Pancreas (tissue), 10 donors: ENCODE measurements at places on chromosomes 16 and 17.
A peak's percentile ranks its signal among the peaks of the same experiment; 100 is the strongest.

DNA sequence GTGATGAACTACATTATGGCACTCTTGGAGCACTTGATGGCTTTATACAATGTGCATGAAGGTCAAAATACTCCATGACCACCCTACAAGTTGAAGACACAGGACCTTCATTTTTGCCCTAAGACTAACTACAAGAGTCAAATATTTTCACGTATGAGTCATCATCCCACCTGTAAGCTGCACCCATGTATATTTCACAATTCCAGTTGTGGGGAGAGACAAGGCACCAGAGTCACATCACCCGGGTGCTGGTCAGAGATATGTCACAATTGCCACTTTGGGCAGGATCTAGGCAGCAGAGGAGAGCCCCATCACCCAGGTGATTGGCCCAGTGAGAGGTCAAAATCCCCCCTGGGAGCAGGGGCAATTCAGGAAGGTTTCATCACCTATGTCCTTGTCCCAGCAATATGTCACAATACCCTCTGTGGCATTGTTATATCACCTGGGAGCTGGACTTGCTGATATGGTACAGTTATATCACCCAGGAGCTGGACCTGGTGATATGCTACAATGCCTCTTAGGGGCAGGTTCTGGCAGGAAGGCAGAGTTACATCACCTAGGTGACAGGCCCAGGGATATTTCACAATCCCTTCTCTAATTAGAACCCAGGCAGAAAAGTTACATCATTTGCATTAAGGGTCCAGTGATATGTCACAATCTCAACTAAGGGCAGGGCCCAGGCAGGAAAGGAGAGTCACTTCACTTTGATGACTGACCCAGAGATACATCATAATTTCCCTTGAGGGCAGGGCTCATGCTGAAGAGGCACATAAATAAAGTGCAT lies 1839.2 kb downstream of the TP53TG3F start:
- no peak for DNase-seq

GRCh38 chr17:64498308-64499203 lies 1.7 kb upstream of the POLG2 start:
- DNase-seq = no peak

DNA sequence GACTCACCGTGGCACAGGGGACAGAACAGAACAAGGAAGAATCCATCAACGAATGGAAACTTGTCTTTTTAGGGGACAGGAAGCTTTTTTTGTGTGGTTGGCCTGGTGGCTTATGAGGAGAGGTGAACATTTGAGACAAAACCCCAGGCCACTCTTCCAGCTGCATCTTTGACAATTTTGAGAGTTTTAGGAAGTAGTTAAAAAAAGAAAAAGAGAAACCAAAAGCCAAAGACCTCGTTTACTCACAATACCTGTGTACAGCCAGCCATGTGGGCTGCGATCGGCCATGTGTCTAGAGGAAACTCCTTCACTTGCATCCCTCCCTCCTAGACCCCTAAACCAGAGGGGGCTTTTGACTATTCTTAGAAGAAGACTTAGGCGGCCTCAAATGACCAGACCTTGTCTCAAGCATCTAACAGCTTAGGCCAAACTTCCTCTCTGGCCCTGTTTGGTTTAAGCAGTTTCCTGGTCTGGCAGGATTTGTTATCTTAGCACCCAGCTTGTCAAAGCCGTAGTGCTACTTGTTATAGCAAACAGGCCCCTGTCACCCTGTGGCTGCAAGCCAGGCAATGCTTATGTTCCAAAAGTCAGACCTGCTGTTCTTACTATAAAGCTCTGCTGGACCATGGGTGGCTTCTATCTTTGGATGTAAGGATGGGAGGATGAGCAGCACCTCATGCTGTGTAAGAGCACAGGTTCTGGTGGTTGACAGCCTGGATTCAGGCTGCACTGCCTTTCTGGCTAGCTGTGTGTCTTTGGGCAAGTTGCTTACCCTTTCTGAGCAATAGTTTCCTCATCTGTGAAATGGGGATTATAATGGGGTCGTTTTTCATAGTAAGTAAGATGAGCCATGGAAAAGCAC lies 17.7 kb downstream of the KSR1 start:
- peak; percentile 77 for DNase-seq

GRCh38 chr17:78202666-78203065 lies 11.4 kb upstream of the BIRC5 start:
- DNase-seq = no peak

GRCh38 chr17:64252831-64253230 lies 10.2 kb downstream of the TEX2 start:
- no peak for DNase-seq

- DNase-seq = no peak
These were observed 16.5 kb upstream of the ZFHX3 start for GRCh38 chr16:73064212-73064993.

DNA sequence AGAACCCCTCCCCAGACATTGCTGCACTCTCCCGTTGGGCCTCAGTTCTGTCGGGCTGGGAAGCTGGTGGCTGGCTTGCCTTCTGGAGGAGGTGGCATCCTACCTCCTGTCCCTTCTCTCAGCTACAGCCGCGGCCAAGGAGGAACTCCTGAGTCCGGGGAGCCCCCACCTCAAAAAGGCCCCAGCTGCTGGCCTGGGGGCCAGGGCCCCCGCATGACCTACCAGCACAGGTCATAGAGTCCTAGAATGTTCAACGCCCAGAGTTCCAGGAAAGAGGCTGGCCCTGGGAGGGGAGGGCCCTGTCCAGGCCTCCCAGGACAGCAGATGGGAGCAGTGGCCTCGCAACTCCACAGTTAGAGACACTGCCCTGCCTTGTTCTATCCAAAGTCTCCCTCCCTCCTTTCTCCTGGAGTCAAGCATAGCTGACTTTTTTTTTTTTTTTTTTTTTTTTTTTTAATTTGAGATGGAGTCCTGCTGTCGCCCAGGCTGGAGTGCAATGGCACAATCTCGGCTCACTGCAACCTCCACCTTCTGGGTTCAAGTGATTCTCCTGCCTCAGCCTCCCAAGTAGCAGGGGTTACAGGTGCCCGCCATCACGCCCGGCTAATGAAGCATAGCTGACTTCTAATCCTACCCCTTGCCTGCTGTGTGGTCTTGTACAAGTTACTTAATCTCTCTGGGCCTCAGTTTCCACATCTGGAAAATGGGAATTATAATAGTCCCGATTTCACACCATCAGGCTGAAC lies 7.1 kb downstream of the CARHSP1 start:
- DNase-seq = peak; percentile 80

- no peak for DNase-seq
These were observed 2.4 kb downstream of the SLC16A13 start for GRCh38 chr17:7038025-7038862.

- DNase-seq = no peak
These were observed 23.6 kb downstream of the DYNLRB2 start for GRCh38 chr16:80564394-80564793.

DNA sequence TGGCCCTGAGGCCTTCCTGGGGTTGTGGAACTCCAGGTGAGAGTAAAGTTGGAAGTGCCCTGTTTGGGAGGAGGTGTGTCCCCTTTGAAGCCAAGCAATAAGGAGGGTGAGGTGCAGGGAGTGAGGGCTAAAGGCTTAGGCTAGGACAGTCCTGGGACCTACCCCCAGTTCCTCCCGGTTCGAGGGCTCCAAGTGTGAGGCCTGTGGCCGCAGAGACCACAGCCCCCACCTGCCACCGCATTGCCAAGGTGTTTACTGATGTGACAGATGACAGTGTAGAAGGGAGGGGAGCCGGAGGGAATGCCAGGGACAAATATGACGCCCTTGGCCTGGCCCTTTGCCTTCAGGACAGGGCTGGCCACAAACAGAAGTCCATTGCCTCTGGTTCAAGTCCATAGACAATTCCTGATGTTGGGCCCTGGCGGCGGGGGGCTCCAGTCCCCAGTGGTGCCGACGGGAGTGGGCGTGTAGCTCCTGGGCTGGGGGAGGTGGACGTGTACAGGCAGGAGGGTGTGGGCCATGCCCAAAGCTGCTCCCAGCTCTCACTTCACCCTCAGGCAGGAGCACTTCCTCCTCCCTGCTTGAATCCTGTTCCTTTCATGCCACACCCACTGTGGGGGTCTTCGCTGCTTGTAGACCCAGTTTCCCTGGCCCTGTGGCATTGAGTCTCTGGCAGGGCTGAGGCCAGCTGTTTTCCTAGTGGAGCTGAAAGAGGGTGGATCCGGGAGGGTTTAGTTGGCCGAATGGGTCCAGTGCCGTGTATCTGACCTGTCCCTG lies 3.2 kb downstream of the ADORA2B start:
- no peak for DNase-seq

- no peak for DNase-seq
These were observed 102.9 kb downstream of the TMEM132E start for GRCh38 chr17:34682305-34682704.

- no peak for DNase-seq
These were observed 205.7 kb upstream of the CPHXL start for GRCh38 chr16:75931970-75932369.

GRCh38 chr17:9273428-9274391 lies 252.4 kb downstream of the NTN1 start:
- no peak for DNase-seq

GRCh38 chr17:21452377-21453143 lies 76.4 kb downstream of the KCNJ12 start:
- peak; percentile 58 for DNase-seq

- no peak for DNase-seq
These were observed 57.5 kb upstream of the TOB1 start for GRCh38 chr17:50923611-50924010.

DNA sequence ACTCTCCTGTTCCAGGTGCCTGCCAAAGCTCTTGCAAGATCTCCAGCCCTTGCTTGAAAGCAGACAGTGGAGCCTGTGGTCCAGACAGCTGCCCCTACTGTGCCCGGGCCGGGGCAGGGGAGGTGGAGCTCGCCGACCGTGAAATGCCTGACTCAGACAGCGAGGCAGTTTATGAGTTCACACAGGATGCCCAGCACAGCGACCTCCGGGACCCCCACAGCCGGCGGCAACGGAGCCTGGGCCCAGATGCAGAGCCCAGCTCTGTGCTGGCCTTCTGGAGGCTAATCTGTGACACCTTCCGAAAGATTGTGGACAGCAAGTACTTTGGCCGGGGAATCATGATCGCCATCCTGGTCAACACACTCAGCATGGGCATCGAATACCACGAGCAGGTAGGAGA lies 17.7 kb downstream of the CACNA1G start:
- DNase-seq = no peak

- no peak for DNase-seq
These were observed 11.7 kb downstream of the RNF213 start for GRCh38 chr17:80272366-80272765.

DNA sequence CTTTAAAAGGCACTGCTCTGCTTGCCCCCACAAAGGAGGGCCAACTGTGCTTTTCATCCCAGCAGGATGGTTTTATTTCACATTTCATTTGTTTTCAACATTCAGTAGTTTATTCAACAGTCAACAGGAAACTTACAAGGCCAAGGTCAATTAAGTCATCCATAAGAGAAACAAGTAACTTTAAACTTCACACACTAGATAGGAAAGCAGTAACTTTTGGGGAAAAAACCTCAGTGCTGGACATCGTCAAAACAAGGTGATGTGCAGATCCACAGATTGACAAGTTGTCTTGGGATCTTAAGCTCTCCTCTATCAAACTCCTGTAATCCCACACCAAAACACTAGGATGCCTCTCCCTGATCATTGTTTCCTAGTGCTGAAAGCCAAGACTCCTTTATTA lies 18.5 kb downstream of the NFE2L1 start:
- no peak for DNase-seq

DNA sequence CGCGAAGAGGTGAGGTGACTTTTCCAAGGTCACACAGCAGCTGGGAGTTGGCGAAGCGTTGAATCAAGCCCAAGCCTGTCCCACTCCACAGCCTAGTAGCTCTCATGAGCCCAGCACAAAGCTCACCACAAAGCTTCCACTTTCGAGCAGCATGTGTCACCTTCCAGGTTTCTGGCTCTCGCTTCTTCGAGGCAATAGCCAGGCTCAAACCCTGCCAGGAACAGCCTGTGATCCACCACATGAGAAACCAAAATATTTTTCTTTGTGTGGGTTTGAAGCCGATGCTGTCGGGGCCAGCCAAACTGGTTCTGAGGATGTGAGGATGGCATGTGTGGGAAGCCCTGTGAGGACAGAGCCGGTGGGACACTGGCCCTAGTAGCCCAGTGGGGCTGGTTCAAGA lies 68.1 kb downstream of the COG7 start:
- DNase-seq = no peak

DNA sequence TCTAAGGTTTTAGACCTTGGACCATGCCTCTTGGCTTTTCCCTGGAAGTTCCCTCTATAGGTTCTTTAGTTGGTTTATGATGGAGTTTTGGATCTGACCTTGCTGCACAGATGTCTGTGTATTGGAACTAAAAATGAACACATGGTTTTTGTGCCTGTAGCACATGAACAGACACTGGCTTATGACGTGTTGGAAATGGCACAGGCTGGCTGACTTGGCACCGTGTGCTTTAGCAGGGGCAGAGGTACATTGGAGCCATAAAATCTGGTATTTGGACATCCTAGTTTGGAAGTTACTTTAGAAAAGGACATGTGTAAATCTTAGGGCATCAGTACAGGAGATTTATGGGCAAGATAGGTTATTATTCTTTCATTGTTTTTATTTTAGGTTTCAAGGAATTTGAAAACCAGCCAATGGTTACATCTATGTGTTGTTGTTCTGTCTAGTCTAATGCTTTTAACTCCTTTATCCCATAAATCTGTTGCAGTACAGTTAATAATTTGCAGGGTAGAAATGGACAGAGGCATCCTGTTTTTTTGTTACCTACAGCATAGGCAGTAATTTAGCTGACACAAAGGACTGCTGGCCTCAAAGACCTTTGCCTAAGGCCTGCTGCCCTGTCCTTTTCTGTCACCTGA lies 6.0 kb downstream of the SOCS7 start:
- no peak for DNase-seq

DNA sequence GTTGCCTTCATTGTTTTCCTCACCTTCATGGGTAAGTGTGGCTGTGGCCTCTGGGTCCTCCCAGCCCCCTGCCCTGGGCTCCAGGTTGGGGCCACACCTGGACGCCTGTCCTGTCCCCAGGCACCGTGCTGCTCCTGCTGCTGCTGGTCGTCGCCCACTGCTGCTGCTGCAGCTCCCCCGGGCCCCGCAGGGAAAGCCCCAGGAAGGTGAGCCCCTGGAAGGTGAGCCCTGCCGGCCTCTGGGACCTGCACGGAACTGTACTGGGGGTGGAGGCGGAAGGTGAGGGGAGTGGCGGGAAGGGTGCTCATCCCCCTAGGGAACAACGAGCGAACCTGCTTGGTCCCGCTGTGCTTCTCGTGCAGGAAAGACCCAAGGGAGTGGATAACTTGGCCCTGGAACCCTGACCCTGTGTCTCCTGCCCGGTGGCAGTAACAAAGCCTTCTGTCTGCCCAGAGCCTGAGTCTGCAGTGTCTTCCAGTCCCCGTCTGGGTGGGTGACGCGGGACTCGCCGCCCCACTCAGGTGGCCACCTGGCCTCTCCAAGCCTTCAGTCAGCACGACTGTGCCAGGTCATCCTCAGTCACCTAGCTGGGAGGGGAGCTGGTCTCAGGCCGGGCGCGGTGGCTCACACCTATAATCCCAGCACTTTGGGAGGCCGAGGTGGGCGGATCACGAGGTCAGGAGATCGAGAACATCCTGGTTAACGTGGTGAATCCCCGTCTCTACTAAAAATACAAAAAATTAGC lies 831 bp downstream of the SMIM22 start:
- DNase-seq = no peak
